ENCODE measurements at places on chromosomes 11 and 22.

DNA sequence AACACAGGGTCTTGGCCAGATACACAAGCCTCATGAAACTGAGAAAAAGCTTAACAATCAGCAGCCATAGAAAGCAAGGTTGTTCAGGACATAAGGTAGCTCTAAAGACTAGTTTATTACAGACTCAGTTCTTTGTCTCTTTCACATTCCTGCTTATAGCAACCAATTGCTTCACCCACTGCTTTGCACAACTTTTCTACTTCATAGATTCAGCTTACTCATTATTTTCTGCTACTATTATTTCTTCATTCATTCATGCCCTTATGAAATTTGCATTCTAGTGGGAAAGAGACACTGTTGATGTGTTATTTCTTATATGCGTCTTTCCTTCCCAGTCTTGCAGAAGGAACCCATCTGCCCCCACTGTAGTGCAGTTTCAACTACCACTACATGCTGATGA lies 4.7 kb downstream of the CCDC34 start:
- no peak for DNase-seq

DNA sequence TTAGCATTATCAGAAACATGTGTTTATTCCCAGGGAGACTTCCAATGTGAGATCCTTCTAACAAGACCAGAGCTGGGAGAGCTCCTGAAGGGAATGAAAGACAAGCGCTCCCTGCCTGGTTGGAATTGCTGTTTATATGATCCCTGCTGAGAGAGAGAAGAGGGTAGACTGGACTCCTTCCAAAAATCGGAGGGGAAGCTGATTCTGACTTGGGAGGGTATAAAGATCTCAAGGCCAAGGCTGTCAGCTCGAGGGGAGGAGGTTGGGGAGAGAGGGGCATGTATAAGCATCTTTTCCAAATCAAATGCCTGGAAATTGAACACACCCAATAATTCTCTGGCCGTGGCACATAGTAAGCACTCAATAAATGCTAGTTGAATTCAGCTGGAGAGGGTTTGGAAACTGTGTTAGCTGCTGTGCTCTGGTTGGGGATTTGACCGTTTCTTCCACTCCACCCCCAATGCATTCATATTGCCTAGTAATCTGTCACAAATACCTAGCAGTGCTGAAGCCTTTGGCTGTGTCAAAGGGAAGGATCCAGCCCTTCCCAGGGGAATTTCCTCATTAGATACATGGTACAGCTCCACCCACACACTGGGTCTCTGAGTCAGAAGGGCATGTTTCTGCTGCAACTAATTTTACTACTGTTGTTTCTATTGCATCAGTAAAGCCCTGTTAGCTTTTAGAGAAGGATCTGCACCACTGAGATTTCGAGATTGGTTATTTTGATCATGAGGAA lies 61.5 kb downstream of the CACNG2 start:
- no peak for DNase-seq

DNA sequence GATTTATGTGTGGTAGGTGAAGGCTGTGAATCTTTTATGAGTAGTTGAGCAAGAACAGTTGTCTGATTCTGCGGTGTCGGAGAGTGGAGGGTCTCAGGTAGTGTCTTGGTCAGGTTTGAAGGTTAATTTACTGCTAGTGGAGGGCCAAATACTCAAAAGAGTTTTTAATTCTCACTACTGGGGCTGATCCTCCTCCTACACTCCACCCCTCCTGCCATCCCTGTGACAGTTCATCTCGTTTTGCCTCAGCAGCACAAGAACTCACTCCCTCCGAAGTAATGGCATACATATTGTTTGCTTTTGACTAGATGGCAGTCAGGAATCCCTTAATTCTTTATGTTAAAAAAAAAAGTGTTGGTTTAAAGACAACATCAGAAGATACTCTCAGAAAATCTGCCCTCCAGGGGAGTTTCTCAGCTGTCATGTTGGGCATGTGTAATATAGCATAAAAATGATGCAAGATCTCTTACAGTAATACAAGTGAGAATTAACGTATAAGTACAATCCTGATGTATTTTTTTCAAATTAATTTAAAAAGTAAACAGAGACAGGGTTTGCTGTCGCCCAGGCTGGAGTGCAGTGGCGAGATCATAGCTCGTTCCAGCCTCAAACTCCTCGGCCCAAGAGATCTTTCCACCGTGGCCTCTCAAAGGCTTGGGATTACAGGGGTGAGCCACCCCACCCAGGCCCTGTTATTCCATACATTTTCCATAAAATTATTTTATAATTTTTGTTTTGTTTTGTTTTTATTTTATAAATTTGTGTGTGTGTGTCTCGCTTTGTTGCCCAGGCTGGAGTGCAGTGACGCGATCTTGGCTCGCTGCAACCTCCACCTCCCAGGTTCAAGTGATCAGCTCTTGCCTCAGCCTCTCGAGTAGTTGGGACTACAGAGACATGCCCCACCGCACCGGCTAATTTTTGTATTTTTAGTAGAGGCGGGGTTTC lies 1.3 kb downstream of the FAR1 start:
- no peak for DNase-seq

GRCh38 chr11:67486481-67487195 lies 3.8 kb downstream of the AIP start:
- DNase-seq, result no peak

DNA sequence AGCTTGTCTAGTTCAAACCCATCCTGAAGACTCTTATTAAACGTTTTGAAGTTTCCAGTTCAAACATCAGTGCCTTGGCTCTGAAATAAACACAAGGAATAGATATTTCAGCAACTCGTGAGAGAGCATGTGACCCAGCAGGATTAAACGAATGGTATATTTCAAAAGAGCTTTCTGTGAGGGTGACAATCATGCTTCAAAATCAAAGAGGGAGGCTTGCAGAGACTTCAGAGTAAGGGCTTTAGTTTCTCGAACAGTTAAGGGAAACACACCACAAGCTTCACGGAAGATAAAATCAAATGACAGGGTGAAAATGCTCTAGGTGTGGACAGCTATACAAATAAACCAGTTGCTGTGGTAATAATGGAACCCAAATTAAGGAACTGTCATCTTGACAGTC lies 1.4 kb downstream of the HPS4 start:
- no peak for DNase-seq

DNA sequence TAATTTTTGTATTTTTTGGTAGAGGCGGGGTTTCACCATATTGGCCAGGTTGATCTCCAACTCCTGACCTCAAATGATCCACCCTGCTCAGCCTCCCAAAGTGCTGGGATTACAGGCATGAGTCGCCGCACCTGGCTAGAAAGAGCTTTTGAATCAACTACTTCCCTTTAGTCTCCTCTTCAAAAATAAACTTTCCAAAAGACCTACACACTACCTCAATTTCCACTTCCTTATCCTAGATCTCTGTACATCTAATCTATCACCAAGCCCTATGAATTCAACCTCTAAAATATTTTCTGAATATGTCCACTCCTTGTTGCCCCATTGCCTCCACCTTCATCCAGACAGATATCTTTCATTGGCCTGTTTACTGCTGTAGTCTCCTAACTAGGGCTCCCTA lies 13.1 kb upstream of the DDX6 start:
- DNase-seq, result no peak

GRCh38 chr11:68370211-68371111 lies 58.1 kb downstream of the LRP5 start:
- DNase-seq, result no peak

- DNase-seq, result no peak
Measured at GRCh38 chr11:124481365-124482323, 36.1 kb upstream of the OR8B8 start.

GRCh38 chr11:64027651-64028397 lies 7.9 kb upstream of the FLRT1 start:
- no peak for DNase-seq

- no peak for DNase-seq
Measured at GRCh38 chr22:19290400-19291217, 910 bp downstream of the CLTCL1 start.

GRCh38 chr22:39524753-39525657 lies 4.6 kb downstream of the ATF4 start:
- DNase-seq, result no peak

GRCh38 chr11:122229481-122230384 lies 113.7 kb upstream of the BLID start:
- no peak for DNase-seq

DNA sequence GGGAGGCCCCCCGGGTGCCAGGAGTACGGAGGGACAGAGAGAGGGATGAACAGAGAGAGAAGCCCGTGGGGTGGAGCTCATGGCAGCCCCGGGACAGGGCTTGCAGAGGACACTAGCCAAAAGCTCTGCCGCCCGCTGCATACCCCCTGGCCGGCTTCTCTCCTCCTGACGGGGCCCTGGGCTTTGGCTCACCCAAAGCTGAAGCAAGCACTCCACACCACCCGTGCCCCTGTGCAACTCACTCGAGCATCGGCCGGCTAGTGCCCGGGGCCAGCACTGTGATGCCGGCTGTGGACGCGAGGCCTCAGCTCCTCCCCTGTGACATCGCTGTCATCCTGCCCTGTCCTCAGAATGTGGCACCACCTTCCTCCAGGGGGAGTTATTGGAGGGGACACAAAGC lies 429.6 kb downstream of the BRD1 start:
- DNase-seq, result no peak

GRCh38 chr22:48517039-48518030 lies 1310.3 kb downstream of the BRD1 start:
- no peak for DNase-seq

- no peak for DNase-seq
Measured at GRCh38 chr11:56842814-56843794, 94.6 kb upstream of the OR9G4 start.

DNA sequence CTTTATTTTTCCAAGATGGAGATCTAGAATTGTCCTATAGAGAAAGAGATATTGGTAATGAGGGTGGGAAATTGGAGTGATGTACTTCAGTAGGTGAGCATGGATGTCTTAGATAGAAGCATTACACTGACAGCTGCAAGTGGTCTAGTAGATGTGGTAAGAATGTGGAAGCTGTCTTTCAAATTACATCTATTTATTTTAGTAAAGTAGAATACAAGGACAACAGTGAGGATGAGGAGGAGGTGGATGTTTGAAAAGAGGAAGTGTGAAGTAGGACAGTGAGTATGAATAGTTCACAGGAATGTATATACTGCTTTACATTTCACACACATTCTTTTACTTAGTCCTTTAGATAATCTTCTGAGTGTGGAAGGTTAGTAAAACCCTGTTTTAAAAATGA lies 64.2 kb downstream of the HIPK3 start:
- no peak for DNase-seq

DNA sequence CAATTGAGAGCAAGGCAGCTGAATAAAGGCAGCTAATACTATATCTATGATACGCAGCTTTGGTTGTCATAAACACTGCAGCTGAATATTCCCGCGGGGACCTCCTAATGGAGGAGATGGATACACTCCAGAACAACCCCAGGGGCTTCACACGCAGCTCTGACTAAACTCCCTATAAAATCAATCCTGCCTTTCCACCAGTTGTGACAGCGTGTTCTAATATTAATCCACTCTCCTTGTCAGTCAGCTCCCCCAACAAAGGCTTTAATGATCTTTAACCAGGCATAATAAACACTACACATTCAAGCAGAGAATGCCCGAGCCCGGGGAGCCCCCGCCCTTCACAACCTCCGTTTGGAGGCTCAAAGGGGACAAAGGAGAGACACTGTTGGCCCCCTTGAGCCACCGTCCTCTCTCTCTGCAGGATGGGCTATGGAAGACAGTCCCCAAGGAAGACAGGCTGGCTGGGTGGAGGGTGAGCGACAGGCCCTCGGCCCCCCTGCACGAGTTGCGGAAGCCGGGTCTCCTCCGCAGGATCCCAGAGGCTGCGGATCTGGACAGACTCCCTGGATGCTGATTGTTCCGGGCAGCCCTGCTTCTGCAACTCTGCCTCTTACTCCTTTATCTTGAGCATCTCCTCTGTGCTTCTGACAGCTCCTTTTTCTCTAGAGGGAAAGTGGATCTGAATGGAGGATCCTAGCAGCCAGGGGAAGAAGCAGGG lies 565.2 kb downstream of the BUD13 start:
- DNase-seq, result no peak

- DNase-seq, result no peak
Measured at GRCh38 chr22:28799606-28800307, 612 bp downstream of the XBP1 start.

- no peak for DNase-seq
Measured at GRCh38 chr11:90407350-90407749, 184.5 kb upstream of the CHORDC1 start.

DNA sequence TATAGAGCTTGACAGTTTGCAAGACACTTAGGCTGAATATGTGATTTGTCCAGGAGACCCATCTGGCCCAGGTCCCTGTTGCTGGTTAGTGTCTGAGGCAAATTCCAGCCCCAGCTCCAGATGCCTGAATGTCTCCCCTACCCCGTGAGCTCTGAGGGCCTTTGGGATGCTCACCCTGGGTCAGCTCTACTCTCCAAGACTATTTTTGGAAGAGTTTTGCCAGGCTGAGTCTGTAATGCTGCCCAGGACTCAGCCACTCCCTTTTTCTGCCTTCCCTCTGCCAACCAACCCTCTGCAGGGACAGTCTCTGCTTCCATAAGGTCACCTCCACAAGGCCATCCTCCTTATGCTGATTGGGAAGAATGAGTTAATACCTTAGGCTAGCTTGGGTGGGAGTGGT lies 66.3 kb downstream of the CABIN1 start:
- DNase-seq, result no peak

DNA sequence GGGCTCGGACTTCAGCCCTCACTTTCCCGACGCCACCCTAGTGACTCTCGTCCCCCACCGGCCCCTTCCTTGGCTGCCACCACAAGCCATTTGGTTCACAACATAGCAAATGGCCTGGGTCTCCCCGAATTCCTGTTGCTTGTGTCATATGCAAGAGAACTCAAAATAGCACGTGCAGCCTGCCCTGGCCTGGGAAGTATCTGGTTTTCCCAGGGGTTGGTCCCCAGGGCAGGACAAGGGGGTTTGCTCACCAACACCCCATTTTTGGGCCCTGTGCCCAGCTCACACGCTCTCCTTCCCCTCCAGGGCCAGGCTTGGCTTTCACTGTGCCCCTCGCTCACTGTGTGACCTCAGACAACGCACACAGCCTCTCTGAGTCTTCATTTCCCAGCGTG lies 12.8 kb upstream of the TPCN2 start:
- no peak for DNase-seq

- DNase-seq, result no peak
Measured at GRCh38 chr11:130101661-130102060, 32.0 kb downstream of the APLP2 start.

DNA sequence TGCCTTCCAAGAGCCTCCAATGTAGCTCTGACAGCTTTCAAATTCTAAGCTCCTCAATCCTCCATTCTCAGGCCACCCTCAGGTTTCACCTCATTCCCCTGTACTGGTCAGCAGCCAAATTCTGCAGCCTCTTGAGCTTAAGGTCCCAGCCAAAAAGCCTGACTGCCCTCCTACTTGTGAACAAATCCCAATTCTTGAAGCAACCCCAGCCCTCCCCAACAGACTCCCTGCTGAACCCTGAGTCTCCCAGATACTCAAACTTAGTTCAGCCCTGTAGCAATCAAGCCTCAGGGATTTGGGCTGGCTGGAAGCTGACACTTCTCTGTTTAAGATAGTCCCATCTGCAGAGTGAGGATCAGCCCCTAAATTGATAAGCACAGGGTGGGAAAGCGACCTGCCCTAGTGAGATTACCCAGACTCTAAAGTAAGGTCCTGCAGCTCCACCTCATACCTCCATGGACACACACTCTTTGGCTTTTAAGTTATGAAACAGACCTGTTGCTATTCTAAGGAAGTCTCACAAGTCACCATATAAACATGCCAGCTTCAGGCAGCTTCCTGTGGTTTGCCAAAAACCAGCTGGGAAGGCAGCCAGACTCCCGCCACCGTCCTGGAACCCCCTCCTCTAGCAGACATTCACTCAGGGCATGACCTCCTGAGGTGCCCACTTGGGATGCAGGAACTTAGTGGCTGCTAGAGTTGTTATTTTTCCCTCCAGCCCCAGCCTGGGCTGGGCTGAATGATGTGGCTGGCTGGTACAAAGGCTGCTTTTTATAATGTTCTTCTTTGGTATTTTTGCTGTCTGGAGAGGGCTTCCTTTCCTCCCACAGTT lies 82.5 kb upstream of the PICALM start:
- DNase-seq, result no peak
